ENCODE measurements at places on chromosomes 5 and 9.

- no peak for DNase-seq
Measured at GRCh38 chr9:14066831-14067230, 247.1 kb downstream of the NFIB start.

DNA sequence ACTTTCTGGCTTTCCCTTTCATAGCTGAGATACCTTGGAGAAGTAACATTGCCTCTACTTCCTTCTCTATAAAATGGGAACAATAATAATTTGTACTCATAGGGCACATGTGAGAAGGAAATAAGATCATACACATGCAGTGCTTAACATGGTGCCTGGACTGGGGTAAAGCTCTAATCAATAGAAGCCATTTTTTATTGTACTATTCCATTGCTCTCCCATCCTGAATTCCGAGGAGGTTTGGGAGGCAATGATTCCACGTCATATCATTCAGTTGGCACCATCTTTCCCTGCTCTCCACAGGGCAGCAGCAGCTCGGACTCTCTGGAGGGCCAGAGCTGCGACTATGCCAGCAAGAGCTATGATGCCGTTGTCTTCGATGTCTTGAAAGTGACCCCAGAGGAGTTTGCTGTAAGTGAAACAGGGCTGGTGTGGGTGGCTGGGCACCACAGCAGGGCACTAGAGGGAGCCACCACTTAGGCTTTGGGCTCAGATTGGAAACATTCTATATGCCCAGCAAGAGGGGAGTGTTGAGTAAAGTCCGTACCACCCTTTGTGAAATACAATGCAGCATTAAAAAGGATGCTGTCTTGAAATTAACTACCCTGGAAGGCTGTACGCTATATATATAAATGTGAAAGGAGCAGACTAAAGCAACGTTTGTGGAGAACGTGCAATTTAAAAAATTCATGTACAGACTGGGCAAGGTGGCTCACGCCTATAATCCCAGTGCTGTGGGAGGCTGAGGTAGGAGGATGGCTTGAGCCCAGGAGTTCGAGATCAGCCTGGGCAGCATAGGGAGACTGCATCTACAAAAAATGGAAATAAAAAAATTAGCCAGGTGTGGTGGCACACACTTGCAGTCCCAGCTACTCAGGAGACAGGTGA is 51.2 kb downstream of the RALGPS1 start:
- peak; percentile 27 for DNase-seq

DNA sequence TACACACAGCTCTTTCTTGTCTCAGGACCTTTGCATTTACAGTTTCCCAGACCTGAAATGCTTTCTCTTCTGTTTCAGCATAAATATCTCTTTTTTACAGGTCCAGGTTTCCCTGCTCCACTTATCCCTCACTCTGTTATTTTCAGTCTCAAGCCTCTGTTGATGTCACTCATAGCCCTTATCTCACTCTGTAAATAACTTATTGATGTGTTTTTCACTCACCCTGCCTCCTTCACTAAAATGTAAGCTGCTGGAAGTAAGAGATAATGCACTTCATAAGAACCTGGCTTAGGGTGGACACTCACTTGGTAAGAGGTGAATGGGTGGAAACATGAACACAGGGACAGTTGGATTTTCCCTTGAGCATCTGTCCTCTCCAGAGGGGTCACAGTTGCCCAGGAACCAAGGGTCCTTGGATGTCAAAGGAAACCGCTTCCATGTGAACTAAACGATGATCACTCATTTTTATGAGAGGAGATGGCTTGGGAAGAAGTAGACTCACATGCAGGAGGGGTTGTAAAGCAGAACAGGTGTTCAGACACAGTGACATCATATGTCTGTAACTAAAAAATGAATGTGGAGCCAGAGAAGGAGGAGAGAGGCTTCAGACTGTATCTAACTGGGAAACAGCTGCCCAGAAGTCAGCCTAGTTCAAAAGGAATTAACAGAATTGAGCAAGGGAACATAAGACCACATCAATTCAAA is 5.5 kb upstream of the HTR4 start:
- no peak for DNase-seq

GRCh38 chr5:110768138-110768860 is 29.5 kb downstream of the SLC25A46 start:
- no peak for DNase-seq

DNA sequence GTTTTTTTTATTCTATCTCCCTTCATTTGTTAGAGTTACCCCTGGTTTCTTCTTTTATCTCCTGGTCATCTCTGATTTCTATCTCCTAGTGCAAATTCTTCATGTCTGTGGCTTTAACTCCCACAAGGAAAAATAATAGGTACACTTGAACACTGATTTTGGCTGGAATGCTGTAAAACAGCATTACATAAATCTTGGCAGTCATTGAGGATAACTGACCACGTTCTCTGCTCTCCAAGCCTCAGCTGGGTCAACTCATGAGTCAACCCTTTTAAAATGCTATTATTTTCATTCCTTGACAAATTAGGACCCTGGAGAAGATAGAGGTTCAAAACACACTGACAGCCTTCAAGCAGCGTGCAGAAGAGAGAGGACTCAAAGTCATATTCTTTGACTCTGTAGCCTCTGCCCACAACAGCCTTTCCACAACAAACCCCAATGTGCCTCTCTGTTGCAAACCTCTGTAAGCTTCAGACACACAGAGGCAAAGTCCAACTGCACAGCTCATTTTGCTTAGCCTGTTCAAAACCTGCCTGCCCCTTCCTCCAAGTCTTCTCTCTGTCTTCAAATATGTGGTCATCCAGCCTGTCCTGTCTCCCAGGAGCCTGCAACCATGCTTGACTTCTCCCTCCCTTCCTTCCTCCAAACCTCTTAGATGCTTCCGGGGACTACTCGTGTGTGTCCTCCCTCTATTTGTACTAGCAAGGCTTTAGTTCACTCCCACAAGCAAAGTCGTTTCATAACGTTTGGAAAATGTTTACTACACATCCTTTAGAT is 398.4 kb downstream of the MED10 start:
- DNase-seq = no peak

- DNase-seq = no peak
Measured at GRCh38 chr5:137828180-137828579, 39.5 kb upstream of the MYOT start.

DNA sequence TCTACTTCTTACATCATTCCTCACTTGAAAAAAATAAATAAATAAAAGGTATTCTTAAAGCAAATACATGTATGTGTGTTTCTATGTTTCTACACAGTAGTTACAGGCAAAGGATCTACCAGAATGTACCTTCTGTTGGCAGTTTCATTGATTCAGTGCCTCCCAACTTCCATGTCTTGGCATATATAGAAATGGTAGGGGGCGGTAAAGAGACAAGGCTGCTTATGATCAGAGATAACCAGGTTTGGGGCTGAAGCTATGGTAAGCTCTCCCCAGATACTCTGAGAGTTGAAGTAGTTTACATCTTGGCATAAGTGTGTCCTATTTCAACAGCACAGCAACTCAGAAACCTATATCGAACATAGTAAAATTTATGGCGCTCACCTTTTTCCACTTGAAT is 1075.4 kb upstream of the C9orf72 start:
- no peak for DNase-seq

- peak; percentile 75 for DNase-seq
Measured at GRCh38 chr5:14739538-14739937, 75.0 kb downstream of the OTULIN start.

- DNase-seq = no peak
Measured at GRCh38 chr9:87392086-87392485, 105.6 kb upstream of the DAPK1 start.

GRCh38 chr5:4762316-4762715 is 377.8 kb upstream of the ADAMTS16 start:
- no peak for DNase-seq

DNA sequence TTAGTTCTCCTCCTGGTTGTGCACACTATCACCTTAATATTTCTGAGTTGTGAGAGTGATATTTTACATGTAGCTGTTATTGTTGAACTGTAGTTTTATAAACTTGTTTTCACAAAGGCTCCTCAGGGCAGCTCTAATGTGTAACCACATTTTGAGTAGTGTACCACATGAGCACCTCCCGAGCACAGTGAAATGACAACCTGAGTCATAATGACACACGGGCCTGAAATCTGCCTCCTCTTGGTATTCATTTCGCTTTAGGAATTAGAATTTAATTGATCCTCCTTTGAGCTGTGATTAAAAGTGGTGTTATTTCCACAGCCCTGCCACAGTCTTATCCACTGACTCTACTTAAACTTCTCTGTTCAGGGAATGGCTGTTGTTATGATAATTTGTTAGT is 7.9 kb downstream of the MTRR start:
- DNase-seq = peak; percentile 77

DNA sequence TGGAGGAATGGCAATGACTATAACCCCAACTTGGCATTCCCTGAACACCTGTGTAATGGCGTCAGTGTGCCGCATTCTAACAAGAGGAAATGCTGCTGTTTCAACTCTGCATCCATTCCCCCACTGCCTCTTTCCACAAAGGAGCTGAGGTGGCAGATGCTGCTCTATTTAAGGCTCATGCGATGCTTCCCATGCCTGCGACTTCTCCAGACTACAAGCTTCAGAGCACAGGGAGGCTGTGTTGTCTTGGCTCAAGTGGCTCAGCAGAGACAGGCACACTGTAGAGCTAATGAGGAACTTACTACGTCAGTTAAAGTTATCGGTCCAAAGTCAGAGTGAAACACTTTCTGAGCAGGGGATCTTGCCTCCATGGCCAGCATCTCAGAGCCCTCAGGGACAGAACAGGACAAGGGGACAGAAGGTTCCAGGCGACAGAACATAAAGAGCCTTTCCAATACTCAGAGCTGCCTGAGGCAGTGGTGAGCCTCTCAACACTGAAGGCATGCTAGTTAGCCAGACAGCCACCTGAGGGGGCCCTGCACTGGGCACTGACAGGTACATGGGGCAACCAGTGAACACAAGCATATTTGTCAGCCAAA is 21.8 kb downstream of the TNIP1 start:
- no peak for DNase-seq

- DNase-seq = no peak
Measured at GRCh38 chr9:135471791-135472640, 7.6 kb upstream of the PPP1R26 start.

DNA sequence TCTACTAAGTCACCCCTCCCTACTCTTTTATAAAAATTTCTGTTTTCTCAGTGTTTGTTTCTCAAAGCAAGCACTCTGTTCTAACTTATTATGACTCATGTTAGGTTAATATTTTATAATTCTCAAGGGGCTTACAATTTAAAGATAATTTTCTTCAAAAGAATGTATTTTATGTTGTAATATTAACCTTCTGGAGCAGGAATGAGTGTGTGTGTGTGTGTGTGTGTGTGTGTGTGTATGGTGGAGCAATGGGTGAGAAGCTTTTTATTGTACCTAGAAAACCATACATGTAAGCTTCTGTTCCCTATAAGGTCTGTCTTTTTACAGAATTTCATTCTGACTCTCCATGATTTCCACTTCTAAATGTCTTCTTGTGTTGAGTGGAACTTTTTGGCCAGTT is 63.0 kb downstream of the PBX3 start:
- no peak for DNase-seq

DNA sequence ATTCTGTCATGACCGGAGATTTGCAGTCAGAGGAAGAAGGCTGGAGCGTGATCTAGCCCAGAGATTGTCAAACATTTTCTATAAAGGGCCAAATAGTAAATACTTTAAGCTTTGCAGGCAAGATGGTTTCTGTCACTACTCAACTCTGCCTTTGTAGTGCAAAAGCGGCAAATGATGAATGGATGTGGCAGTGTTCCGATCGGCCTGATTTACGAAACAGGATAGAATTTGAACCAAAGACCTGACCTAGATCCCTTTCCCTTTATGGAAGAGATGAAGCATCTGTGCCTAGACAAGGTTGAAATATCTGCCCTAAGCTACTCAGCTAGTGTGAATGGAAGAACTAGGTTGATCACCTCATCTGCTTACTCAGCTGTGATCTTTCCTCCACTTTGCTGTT is 209.5 kb downstream of the YTHDC2 start:
- DNase-seq = no peak

DNA sequence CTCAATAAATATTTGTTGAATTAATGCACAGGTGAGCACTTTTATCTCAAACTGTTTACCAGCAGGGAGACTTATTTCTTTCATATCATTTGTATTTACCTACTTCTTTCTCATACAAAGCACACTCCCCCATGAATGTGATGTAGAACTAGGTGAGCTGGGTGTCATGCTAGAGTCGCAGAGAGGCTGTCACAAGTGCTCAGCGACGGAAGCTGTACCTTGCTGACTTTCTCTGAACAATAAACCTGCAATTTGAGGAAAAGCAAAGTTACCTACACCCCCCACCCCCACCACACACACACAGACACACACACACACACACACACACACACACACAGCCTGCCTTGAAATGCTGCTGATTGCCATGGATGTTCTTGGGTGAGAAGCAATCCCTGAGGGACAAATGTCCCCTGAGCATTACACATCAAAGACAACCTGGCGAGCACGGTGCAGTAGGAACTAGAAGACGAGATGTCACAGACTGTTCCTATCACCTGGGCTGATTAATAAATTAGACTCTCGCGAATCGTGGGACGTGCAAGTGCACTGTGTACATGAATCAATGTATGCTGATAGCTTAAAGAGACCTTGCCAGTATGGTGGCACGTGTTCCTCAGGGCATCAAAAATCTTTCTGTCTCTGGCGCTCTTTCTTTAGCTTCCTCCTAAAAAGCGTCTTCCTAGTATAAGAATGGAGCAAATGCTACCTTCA is 66.1 kb downstream of the BRINP1 start:
- no peak for DNase-seq

- no peak for DNase-seq
Measured at GRCh38 chr5:153456993-153457392, 33.5 kb upstream of the GRIA1 start.

GRCh38 chr5:10591966-10592365 is 28.1 kb downstream of the ANKRD33B start:
- no peak for DNase-seq

GRCh38 chr5:671459-672328 is 21.5 kb downstream of the TPPP start:
- DNase-seq = peak; percentile 36

GRCh38 chr9:76162086-76162730 is 232.0 kb downstream of the RFK start:
- DNase-seq = no peak

GRCh38 chr5:76674330-76675066 is 41.4 kb upstream of the F2R start:
- DNase-seq = no peak

GRCh38 chr5:101515721-101516120 is 612.6 kb upstream of the ST8SIA4 start:
- no peak for DNase-seq

GRCh38 chr9:137089232-137089947 is 2.6 kb downstream of the MAN1B1 start:
- no peak for DNase-seq

DNA sequence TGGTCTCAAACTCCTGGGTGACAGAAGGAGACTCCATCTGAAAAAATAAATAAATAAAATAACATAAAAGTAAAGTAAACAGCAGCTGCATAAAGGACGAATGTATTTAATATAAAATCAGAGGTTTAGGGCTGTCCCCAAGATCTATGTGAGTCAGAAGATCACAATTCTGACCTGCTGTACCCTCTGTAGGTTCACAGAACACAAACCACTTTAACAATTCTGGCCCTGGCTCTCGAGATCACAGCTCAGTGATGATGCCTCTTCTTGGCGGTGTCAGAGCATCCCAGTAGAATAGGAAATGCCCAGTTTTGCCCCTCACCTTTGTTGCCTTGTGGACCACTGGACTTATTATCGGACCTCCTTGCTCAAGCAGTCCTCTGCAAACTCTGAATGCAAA is 380.9 kb downstream of the TLE1 start:
- no peak for DNase-seq

Measured in mammary epithelial cell (primary cell).